ENCODE measurements at places on chromosomes 5 and 9.
A peak's percentile ranks its signal among the peaks of the same experiment; 100 is the strongest.

DNA sequence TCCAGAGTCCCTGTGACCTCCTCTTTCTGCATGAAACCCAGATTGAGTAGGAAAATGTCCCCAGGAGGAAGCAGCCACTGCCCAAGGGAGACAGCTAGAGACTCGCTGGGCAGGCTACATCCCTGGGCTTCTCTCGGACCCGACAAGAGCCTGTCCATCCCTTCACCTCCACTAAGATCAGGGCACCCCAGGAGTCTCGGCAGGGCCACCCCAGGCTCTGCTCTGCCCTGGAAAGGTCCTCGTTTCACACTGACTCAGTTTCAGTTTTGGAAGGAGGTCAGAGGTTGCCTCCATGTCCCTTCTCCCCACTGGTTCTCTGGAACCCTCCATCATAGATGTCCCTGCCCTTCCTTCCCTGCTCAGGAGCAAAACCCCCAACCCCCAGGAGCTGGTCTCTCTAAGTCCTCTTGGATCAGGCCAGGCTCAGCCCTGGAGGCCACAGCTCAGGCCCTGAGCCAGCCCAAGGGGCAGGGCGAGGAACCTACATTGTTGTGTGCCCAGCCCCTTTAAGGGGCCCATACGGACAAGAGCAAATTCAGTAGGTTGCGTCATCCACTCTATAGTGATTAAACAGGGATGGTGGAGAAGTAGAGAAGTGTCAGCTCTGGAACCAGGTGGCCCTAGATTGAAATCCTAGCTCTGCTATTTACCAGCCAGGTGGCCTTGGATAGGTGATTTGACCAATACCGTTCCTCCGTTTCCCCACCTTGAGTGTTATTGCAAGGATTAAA lies 37.4 kb downstream of the C9orf50 start:
- no peak for DNase-seq

DNA sequence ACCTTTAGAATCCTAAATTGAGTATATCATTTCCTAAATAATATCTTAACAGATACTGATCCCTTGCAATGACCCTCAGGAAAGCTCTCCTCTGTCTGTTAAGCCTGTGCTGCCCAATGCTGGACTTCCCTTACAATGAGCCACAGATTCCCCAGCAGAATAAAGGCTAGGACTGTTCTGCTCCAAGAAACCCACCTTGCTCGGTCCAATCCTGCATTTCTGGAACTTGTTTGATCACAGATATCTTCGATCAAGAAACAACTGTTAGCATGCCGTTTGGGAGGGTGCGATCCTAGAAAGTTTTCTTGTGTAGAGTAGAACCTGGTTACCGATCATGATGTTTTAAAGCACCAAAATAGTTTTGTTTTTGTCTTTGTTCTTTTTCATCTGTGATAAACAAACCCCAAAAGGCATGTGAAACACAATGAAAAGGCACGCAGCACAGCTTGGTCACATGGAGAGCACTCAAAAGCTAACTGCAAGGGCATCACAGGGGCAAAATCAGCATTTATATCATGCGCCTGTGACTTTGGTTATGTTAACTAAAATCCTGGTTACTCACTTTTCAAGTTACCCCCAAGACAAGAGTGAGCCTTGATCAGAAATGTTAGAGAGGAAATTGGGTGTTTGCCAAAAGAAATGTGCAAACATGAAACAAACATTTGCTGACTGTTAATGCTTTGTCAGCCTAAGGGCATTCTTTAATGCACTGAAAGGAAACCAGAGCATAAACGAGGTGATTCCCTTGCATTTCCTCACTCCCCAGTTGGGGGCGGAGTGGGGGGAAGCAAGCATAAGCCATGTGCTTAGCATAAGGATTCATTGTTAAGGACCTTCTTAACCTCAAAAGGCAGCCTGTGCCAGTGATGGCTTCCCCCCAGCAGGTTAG lies 61.9 kb upstream of the ADAMTS16 start:
- no peak for DNase-seq

DNA sequence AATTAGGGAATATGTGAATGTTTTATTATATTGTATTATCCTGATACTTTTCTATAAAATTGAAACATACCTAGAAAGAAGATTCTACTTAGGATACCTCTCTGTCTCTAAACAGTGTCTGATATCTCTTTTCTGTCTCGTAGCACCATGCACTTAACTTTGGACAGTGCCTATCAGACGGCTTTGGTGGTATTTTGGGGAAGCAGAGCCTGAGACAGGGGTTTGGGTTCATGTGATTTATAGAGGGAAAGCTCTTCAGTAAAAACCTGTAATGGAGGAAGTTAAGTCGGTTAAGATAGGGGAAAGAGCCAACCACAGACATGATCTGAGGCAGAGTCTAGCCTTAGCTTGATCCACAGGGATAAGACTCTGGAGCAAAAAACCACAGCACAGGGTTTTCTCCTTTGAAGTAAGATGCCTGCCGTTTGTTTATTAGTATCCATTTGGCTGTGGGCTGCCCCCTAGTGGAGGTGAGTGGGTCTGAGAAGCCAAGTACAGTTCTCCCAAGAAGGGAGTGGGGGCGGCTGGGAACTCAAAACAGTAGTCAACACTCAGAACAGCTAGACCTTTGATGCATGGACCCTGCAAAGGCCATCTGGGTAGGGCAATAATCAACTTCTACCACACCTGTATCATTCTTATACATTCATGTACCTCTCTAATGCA lies 141.2 kb upstream of the ASTN2 start:
- DNase-seq = no peak

- DNase-seq = no peak
These were observed 963 bp upstream of the HTR1A start for GRCh38 chr5:63963080-63963735.

DNA sequence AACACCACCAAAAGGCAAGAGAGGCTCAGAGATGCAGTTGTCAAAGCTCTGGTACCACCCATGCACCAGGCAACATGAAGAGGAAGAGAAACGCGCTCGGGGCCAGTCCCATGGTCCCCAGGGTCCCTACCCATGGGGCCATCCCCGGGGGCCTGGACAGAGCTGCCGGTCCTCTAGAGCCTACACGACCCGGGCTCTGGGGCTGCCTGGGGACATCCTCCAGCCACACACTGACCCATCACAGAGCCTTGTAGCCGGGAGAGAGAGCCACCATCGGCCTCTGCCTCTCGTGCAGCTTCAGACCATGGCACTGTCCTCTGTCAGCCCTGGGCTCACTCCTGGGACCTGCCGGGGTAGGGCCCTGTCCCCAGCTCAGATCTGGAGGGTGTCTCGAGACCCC lies 23.7 kb downstream of the VAV2 start:
- no peak for DNase-seq

DNA sequence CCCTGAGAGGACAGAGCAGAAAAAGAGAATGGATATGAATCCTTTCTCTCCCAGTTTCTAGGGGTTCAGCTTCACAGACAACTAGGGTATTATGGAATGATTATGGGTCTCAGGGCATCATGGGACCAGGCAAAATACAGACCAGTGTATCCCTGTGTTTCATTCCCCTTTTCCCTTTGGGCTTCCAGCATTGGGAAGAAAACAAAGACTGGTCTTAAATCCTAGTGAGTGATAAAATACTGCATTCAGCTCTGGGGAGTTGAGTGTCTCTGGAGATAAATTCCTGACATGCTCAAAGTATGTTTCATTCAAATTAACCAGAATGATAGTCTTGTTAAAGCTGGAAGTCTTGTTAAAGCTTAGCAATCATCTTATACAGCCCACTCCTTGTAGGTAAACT lies 2.4 kb upstream of the POU4F3 start:
- DNase-seq = no peak

- no peak for DNase-seq
These were observed 176.7 kb downstream of the FANCC start for GRCh38 chr9:95140821-95141220.

- no peak for DNase-seq
These were observed 124.6 kb downstream of the GNAQ start for GRCh38 chr9:77906991-77907390.

- no peak for DNase-seq
These were observed 831.3 kb downstream of the MTRR start for GRCh38 chr5:8700222-8700621.

- no peak for DNase-seq
These were observed at the start of gene PCDHB7 for GRCh38 chr5:141172381-141173204. PCDHB7 (plus strand) TSS chr5:141172644; CDS start chr5:141172836, 192 bp downstream.

- no peak for DNase-seq
These were observed 12.1 kb upstream of the CAAP1 start for GRCh38 chr9:26904671-26905070.

DNA sequence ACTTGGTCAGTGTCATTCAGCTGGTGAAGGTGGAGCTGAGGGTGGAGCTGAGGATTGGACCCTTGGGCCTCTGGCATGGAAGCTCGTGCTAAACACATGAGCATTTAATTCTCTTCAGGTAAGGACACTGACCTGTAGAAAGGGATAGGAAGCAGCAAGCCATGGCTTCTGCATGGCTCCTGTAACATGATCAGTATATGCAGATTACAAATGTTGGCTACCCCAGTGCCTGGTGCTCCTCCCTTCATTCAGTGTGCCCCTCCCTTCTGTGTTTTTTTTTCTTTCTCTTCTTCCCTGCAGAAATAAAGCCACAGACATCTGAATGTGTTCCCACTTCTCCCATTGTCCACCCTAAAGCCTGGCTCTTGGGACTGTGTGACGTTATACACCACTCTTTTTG lies 52.9 kb downstream of the ARHGAP26 start:
- no peak for DNase-seq

DNA sequence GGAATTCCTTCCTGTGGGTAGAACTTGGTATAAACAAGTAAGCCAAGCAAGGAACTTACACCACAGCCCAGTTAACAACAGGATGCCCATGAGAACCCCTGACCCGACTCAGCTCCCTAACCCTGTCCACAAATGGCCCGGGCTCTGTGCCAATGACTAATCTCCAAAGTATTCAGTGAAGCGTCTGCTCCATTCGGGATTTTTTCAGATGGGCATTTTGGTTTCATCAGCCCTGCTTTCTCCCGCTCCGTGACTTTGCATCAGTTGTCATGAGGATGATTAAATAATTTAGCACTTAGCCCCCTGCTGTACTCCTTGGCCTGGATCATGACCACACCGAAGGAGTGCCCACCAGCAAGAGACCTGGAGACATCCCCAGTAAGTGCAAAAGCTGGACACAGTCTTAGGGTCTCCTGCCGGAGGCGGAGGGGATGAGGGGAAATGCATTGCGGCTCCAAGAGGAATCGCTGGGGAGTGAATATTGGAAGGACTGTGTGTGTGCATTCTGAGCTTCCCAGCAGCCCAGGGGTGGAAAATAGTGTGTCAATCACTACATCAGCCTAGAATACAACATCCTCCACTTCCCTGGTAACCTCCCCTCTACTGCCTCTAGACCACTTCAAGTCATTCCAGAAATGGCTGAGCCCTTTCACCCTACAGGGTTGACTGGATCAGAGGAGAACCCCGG lies 41.4 kb upstream of the DNAH5 start:
- no peak for DNase-seq

DNA sequence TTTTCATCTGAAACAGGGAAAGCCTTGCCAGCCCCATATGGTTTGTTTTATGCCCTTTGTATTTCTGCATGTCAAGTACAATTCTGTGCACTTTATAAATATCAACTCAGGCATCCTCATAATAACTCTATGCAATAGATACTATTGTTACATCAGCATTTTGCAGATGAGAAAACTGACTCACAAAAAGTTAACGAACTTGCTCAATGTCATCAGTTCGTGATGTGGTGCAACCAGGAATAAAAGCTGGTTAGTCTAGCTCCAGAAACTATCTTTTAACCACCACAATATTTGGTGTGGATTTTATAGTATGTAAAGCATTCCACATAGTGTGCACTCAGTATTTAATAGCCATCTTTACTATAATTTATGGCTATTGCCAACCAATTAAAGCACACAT lies 134.9 kb downstream of the MRPS30 start:
- DNase-seq = no peak

- no peak for DNase-seq
These were observed 65.0 kb downstream of the CEMIP2 start for GRCh38 chr9:71703172-71703872.

DNA sequence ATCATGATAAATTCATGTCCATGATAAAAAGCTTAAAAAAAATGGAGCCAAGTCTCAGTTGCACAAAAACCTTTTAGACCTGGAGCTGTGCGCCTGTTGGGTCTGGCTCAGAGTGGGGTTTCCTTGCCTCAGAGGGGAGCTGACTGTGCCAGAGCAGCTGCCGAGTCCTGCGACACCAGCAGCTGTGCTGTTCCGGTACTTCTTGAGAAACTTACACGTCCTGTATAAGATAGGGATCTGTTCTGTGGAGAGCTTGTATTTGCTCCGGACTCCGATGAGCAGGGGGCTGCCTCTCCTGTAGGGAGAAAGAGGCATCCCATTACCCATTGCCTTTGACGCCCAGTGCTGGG lies 28.6 kb downstream of the GFPT2 start:
- DNase-seq = no peak

DNA sequence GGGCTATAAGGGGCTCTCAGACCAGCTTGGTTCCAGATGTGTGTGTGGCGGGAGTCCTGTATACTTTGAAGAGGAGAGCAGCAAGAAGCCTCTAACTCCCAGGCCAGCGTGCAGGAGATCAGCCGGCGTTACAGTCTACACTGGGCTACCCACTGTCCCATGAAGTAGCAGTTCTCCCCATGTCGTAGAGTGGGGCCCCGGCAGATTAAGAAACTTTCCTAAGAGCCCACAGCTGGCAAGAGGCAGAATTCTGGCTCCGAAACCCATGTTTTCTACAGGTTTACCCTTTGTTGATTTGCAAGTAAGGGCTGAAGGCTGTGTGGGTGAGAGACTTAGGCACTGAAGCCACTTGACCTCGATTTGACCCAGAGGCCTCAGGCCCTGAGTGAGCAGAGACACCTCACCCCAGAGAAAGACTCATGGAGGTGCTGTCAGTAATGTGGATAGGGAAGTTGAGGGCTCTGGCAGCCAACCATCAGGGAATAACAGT lies 881 bp upstream of the B4GALT1 start:
- peak; percentile 16 for DNase-seq

- no peak for DNase-seq
These were observed 853 bp downstream of the DCP2 start for GRCh38 chr5:112977440-112977861.

DNA sequence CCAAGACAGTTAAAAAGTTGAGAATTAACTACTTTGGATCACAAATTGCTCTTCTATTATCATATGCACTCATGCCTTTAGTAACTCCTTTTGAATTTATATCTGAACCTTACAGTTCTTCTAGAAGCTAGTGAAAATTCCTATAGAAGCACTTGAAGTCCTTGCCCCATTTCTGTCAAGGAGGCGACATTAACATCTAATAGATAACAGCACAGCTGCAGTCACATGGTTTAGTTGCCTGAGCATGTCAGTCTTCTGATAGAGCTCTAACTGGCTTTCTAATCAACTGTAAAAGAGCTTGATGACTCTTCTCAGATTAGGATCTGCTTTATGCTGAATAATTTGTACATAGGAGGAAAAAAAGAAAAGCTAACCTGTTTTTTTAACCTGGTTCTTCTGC lies 9.0 kb downstream of the RFESD start:
- DNase-seq = no peak

- no peak for DNase-seq
These were observed 107.5 kb downstream of the EBF1 start for GRCh38 chr5:158992037-158992740.

DNA sequence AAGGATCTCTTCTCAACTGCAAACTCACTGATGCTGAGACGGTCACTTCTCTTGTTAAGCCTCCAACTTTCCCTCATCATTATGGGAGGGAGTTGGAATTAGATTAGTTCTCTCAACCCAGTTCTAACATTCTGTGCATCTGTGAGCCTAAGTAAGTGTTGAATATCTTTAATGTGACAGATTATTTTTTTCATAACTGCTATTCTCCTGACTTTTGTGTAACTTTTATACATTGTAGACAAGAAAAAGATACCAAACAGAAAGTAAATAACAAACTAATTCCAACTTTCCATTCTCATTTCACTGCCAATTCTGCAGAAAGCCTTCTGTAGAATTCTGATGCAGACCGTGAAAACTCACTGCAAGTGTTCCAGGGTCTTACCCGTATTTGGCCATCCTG lies 813.5 kb downstream of the TLE4 start:
- DNase-seq = no peak

Measured in activated CD4-positive, alpha-beta T cell treated with anti-CD3 and anti-CD28 coated beads for 4 hours (primary cell).